COLO829 (cell line): ENCODE measurements at places on chromosomes 11 and 22.

DNA sequence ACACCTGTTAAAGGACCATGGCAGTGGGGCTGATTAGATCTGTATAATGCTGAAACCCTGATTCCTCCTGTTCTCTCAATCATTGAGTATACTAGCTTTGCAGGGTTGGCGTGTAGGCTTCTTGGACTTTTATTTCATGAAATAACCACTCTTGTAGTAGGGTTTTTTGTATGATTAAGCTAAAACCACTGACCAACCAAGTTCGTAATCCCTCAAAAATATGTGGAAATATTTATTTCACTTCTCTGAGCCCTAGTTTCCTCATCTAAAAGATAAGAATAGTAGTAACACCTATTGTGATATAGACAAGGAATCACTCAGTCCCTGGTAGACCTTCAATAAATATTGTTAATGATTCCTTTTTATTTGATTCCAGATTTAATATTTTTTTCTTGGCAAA, 4.2 kb downstream of the API5 start:
- DNase-seq: no peak

GRCh38 chr11:133720951-133721350, 124.4 kb downstream of the SPATA19 start:
- no peak for DNase-seq

DNA sequence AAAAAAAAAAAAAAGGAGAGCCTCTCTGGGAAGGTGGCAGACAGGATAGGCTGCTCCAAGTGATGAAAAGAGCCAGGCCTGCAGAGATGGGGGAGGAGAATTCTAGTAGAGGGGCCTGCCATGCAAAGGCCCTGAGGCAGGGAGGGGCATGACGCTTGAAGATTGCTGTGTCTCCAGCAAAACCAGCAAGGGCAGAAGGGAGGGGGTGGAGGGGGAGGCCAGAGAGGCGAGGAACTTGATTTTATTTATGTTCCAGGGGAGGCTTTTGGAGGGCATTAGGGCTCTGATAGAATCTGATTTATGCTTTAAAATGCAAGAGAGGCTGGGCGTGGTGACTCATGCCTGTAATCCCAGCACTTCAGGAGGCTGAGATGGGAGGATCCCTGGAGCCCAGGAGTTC, 16.7 kb upstream of the PACSIN2 start:
- no peak for DNase-seq

- DNase-seq: no peak
These were observed 190.8 kb downstream of the LUZP2 start for GRCh38 chr11:24687531-24688147.

DNA sequence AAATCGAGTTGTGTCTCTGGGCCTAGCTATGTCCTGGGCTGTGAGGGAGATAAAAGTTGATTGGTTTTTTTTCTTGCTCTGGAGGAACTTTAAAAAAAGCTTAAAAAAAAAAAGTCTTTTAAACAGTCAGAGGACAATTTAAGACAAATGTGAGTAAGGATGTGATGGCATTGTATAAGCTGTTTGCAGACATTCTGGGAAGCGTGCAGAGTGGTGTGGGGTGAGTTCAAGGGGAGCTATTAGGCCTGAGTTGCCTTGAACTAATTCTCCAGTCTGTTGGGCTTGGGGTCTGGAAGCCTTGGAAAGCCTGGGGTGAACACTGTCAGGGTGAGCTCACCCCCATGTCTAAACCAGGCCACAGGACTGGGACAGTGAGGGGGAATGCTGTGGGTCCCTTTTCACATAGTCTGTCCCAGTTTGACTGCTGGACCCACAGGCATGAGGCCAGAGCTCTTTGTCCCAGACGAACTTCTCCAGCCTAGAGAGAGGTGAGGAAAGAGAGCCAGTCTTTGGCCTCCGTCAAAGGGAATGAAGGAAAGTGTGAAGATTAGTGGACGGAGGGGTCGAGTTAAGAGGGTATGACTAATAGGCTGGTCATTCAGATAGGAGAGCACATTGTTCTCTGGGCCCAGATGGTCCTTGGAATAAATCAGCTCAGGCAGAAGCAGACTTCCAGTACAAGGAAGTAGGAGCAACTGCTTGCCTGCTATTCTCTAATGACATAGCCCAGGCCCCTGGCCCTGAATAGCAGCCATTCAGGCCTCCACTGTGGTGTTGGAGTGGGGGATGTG, 76.4 kb upstream of the NNMT start:
- DNase-seq: peak; percentile 35

- no peak for DNase-seq
These were observed 42.8 kb downstream of the TNRC6B start for GRCh38 chr22:40220316-40221054.

DNA sequence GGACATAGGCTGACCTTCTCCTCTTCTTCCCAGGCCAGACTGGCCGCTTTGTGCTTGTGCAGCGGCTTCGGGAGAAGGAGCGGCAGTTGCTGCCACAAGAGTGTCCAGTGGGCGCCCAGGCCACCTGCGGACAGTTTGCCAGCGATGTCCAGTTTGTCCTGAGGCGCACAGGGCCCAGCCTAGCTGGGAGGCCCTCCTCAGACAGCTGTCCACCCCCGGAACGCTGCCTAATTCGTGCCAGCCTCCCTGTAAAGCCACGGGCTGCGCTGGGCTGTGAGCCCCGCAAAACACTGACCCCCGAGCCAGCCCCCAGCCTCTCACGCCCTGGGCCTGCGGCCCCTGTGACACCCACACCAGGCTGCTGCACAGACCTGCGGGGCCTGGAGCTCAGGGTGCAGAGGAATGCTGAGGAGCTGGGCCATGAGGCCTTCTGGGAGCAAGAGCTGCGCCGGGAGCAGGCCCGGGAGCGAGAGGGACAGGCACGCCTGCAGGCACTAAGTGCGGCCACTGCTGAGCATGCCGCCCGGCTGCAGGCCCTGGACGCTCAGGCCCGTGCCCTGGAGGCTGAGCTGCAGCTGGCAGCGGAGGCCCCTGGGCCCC, 1.4 kb downstream of the RASSF7 start:
- no peak for DNase-seq

DNA sequence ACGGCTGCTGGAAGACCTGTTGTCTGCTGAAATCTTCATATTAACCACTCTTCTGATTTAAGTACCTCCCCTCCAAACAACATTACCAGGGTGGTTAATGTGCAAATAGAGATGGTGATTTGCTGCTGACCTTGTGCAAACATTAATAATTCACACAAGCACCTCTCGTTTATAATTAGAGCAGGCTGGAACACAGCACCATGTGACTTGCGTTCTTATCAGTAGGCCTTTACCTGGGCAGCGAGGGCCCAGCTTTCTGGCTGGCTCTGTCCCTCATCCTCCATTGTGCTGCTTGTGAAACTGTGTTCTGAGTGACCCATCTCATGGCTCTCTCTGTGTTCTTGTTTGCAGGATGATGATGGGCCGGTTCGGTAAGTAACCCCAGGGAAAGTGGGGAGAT, 41.0 kb upstream of the PARVG start:
- no peak for DNase-seq

- DNase-seq: no peak
These were observed 92.9 kb upstream of the ISX start for GRCh38 chr22:34973016-34973415.

GRCh38 chr11:134261626-134262488, 8.5 kb downstream of the ACAD8 start:
- peak; percentile 22 for DNase-seq

GRCh38 chr11:44709281-44709562, 17.5 kb upstream of the TSPAN18 start:
- DNase-seq: no peak

DNA sequence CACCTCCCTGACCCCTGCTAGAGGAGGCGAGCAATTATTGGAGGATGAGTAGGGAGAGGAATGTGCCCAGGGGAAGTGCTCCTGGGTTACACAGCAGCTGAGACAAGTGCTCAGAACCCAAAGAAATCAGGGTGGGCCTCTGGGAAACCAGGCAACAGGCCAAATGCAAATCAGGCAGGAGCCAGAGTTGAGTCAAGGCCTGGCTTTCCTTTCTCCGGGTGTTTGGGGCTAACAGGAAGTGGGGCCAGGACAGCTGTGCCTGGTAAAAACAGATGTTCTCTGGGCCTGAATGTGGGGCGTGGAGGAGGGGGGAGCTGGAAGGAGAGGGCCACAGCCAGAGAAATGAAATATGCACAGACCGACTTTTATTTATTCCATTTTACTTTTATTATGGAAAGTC, 22.0 kb downstream of the MFNG start:
- no peak for DNase-seq

- no peak for DNase-seq
These were observed 2.4 kb downstream of the FADS2 start for GRCh38 chr11:61830237-61831105.
